CD4-positive, alpha-beta memory T cell (primary cell): ENCODE measurements at places on chromosomes 7 and 10.

- DNase-seq: no peak
Observed at GRCh38 chr7:45435846-45436245, 138.3 kb upstream of the ADCY1 start.

GRCh38 chr10:88840881-88841280, 10.8 kb downstream of the ANKRD22 start:
- DNase-seq: no peak

- DNase-seq: no peak
Observed at GRCh38 chr7:24779283-24779655, 22.0 kb upstream of the GSDME start.

- DNase-seq: no peak
Observed at GRCh38 chr10:58952747-58953466, 223.5 kb upstream of the PHYHIPL start.
